ENCODE measurements at places on chromosomes 6 and 20. TPM values are rescaled to one million over a fixed set of nuclear protein-coding genes. Genes with fewer than 3 reads are reported as not detected.

The CTSZ gene
- total RNA-seq: 191 TPM

The DDAH2 gene
- total RNA-seq: 71.6 TPM

The NEU1 gene
- 31.7 TPM for total RNA-seq

The CNR1 gene
- total RNA-seq: not detected

The SLC17A3 gene
- not detected for total RNA-seq

The OPRL1 gene
- 7.4 TPM for total RNA-seq

The AIF1 gene
- total RNA-seq: not detected

The TMC2 gene
- not detected for total RNA-seq

The LHFPL5 gene
- total RNA-seq: not detected

The SPAG4 gene
- total RNA-seq: 7.9 TPM

The PAK5 gene
- total RNA-seq: not detected

The HSPA12B gene
- not detected for total RNA-seq

The PBOV1 gene
- not detected for total RNA-seq

GRCh38 chr20:56359212-56360132 is 698 bp downstream of the FAM210B start:
- DNase-seq: peak; percentile 78
- H3K4me1 ChIP-seq: peaks cover 20% of the 10 kb centered on the region
- H3K36me3 ChIP-seq: no peaks in the 10 kb centered on the region
- H3K4me3 ChIP-seq: peak overlapping the region; percentile 95

- H3K4me3 ChIP-seq: no peak overlapping the region
- no peaks in the 10 kb centered on the region for H3K4me1 ChIP-seq
- no peak overlapping the region for H3K27ac ChIP-seq
- H3K27me3 ChIP-seq: no peaks in the 10 kb centered on the region
Observed at GRCh38 chr6:38064431-38064830, 244.9 kb downstream of the ZFAND3 start.

- no peak overlapping the region for H3K27ac ChIP-seq
- H3K4me1 ChIP-seq: peaks cover 16% of the 10 kb centered on the region
- no peaks in the 10 kb centered on the region for H3K27me3 ChIP-seq
- no peak overlapping the region for H3K4me3 ChIP-seq
- no peak for DNase-seq
- no peaks in the 10 kb centered on the region for H3K36me3 ChIP-seq
Observed at GRCh38 chr6:75094614-75095200, 111.1 kb downstream of the COL12A1 start.

DNA sequence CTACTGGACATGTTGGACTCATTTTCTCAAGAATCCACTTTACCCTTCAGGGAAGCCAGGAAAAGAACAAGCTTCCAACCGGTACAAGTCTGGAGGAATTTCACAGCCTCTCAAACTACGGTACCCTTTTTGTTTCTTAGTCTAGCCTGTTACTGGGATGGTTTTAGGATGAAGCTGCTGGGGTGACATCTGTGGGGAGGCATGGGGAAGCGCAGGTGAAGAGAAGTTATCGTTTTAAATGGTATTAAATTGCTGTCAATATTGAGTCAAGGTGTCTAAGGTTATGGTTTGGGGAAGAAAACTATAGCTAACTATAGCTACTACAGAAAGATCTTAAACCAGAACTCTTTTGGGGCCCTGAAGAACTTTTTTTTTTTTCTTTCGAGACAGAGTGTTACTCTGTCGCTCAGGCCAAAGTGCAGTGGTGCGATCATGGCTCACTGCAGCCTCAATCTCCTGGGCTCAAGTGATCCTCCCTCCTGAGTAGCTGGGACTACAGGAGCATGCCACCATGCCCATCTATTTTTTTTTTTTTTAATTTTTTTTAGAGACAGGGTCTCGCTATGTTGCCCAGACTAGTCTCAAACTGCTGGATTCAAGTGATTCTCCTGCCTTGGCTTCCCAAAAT is 128.7 kb downstream of the RIN2 start:
- no peaks in the 10 kb centered on the region for H3K27me3 ChIP-seq
- 0 out of 2 replicates have a peak, but pooled peaks cover 5% of the 10 kb centered on the region for H3K36me3 ChIP-seq
- H3K4me3 ChIP-seq: peak overlapping the region; percentile 60
- H3K27ac ChIP-seq: peak overlapping the region; percentile 91
- DNase-seq: peak; percentile 26

DNA sequence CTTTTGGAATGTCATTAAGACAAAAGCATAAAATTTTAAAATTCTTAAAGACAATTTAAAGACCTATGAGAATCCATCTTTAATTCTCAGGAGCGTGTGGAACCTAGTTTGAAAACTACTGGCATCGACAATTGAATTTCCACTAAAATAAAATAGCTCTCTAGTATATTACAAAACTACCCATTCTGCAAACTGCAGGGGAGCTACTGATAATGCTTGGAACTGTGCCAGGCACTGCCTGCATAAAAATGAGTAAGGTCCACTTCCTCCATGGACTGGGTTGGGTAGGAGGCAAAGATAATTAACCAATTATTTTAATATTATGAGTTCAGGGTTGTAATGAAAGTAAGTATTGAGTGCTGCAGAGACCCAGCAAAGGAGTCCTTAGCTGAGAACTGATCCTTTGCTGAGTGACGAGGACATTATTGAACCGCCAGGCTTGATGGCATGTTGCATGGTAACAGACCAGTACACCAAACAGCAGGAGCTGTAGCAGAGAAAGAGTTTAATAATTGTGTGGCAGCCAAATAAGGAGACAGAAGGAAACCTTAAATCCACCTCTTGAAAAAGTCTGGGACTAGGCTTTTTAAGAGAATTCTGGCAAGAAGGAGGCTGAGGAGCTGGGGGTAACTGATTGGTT is 261.3 kb downstream of the ESR1 start:
- H3K4me3 ChIP-seq: no peak overlapping the region
- DNase-seq: no peak
- H3K4me1 ChIP-seq: no peaks in the 10 kb centered on the region

GRCh38 chr6:35173427-35174087 is 32.4 kb upstream of the TCP11 start:
- H3K36me3 ChIP-seq: no peaks in the 10 kb centered on the region
- no peak overlapping the region for H3K4me3 ChIP-seq
- H3K4me1 ChIP-seq: peaks cover 39% of the 10 kb centered on the region
- no peaks in the 10 kb centered on the region for H3K27me3 ChIP-seq

DNA sequence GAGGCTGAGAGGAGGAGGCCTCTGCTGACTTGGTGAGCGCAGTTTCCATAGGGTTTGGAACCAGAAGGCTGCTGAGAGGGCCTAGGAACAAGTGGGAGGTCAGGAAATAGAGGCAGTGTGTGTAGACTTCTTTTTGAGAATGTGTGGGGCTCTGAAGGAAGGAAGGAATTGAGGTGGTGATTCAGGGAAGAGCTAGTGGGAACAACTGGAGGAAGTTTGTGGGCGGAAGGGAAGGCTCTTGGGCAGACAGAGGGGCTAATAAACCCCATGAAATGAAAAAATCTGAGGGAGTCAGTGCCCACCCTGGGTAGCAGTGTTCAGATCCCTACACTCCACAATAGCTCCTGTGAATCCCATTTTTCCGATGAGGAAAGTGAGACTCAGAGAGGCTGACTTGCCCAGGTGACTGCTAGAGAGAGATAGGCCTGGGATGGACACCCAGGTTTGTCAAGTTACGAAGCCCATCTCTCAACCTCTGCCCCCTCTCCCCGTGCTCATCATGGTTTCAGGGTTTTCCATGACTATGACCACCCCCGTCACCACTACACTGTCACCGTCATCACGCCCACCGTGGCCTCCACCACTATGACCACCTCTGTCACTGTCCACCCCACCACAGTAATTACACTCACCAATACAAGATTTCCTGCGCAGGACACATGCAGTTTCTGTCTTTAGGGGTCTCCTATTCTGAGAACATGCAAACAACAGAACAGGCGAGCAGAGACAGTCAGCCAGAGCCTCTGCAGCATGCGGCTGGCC is 106.4 kb downstream of the MRPL14 start:
- H3K36me3 ChIP-seq: no peaks in the 10 kb centered on the region
- peaks cover 11% of the 10 kb centered on the region for H3K4me1 ChIP-seq
- no peaks in the 10 kb centered on the region for H3K27me3 ChIP-seq
- no peak for DNase-seq
- no peak overlapping the region for H3K4me3 ChIP-seq

GRCh38 chr6:142857796-142858555 is 87.0 kb downstream of the HIVEP2 start:
- H3K4me3 ChIP-seq: no peak overlapping the region
- no peak for DNase-seq
- peaks cover 24% of the 10 kb centered on the region for H3K4me1 ChIP-seq
- no peaks in the 10 kb centered on the region for H3K27me3 ChIP-seq

- H3K27me3 ChIP-seq: peaks cover 44% of the 10 kb centered on the region
- H3K4me1 ChIP-seq: no peaks in the 10 kb centered on the region
- H3K27ac ChIP-seq: no peak overlapping the region
- DNase-seq: no peak
- H3K36me3 ChIP-seq: no peaks in the 10 kb centered on the region
- no peak overlapping the region for H3K4me3 ChIP-seq
Observed at GRCh38 chr6:88166493-88167351, 575 bp upstream of the CNR1 start.

GRCh38 chr6:168735268-168735949 is 294.4 kb downstream of the SMOC2 start:
- H3K36me3 ChIP-seq: no peaks in the 10 kb centered on the region
- no peaks in the 10 kb centered on the region for H3K4me1 ChIP-seq
- H3K27ac ChIP-seq: no peak overlapping the region
- H3K4me3 ChIP-seq: no peak overlapping the region

GRCh38 chr6:28490205-28490890 is 25.2 kb downstream of the GPX6 start:
- peaks cover 13% of the 10 kb centered on the region for H3K4me1 ChIP-seq
- no peak overlapping the region for H3K4me3 ChIP-seq
- no peak for DNase-seq
- H3K36me3 ChIP-seq: no peaks in the 10 kb centered on the region
- H3K27me3 ChIP-seq: no peaks in the 10 kb centered on the region
- H3K27ac ChIP-seq: no peak overlapping the region

DNA sequence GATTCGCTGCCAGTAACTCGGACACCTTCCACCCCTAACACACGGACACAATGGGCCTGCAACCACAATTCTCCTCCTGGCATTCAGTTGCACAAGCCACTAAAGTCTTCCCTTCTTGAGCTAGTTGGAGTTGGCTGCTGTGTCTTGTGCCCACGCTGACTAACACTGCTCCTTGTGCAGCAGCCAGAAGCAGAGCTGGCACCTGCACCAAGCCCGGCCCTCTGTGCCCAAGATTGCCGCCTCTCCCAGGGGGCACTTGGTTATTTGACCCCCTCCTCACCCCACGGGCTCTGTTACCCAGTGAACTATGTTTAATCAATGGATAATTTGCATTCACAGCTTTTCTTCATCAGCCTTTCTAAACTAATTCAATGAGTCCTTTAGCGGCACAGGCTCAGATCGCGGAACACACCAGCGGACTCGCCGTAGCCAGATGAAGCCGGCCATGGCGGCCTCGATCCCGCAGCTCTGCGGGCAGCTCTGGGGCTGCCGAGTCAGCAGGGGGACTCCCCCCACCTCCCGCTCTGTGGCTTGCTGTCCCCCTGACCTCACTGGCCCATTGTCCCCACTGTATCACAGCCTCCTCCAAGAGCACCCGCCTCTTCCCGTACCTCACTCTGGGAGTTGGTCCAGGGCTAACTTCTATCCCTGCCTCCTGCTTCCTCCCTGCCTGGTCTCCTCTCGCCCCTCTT is 94.8 kb upstream of the AFDN start:
- no peak overlapping the region for H3K4me3 ChIP-seq
- H3K36me3 ChIP-seq: no peaks in the 10 kb centered on the region
- H3K4me1 ChIP-seq: no peaks in the 10 kb centered on the region

DNA sequence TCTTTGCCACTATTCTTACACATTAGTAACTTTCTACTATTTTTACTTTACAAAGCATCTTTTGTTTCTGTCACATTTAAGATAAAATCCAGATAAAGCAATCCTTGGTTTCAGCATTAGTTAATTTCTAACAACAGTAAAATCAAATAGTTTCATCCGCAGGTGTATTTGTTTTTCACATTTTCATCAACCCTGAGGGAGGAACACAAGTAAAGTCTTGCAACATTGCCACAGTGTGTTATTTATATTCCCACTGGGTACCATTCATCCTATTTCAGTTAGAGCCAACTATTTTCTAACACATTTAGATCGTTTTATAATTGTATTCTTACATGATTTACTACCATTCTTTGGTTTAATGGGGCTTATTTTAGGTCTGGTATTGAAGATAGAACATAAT is 908.7 kb upstream of the CITED2 start:
- H3K4me1 ChIP-seq: no peaks in the 10 kb centered on the region
- H3K36me3 ChIP-seq: no peaks in the 10 kb centered on the region
- no peak overlapping the region for H3K27ac ChIP-seq
- no peak for DNase-seq

DNA sequence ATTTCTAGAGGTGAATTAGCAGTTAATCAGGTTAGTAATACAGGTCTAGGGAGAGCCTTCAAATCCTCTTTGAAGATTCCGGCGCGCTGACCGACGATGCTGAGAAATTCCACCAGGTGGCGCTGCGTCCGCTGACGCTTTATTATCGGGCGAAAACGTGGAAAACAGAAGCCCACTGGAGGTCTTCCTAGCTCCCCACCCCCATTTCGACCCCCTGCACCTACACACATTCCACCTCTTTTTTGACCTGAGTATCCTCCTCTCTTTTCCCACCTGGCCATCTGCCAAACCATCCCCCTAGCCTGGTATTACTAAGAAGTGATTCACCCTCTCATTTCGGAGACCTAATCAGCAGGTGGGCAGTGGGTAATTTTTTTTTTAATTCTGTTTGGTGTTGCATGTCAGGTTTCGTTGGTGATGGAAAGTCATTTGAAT is 65.4 kb upstream of the RIN2 start:
- peaks cover 46% of the 10 kb centered on the region for H3K4me1 ChIP-seq
- no peaks in the 10 kb centered on the region for H3K36me3 ChIP-seq
- no peaks in the 10 kb centered on the region for H3K27me3 ChIP-seq
- peak overlapping the region; percentile 86 for H3K27ac ChIP-seq
- peak overlapping the region; percentile 37 for H3K4me3 ChIP-seq
- DNase-seq: peak; percentile 82

DNA sequence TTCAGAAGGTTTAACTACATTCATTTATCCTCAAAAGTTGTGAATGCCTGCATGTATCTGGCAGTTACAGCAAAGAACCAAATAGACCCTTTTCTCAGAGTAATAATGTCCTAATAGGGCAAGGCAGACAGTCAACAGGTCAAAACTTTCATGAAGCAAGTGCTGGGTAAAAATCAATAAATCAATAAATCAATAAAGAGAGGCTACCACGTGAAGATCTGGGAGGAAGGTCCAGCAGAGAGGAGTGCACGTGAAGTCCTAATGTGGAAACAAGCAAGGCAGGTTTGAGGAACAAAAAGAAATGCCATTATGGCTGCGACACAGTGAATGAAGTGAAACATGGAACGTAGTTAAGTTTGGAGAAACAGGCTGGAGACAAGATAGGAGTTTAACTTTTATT is 36.3 kb upstream of the C6orf118 start:
- H3K4me3 ChIP-seq: no peak overlapping the region
- H3K27ac ChIP-seq: no peak overlapping the region
- DNase-seq: no peak
- H3K4me1 ChIP-seq: no peaks in the 10 kb centered on the region
- no peaks in the 10 kb centered on the region for H3K27me3 ChIP-seq
- no peaks in the 10 kb centered on the region for H3K36me3 ChIP-seq

- H3K4me3 ChIP-seq: peak within 1 kb of the TSS; percentile 96
- H3K27ac ChIP-seq: peak within 1 kb of the TSS; percentile 83
- H3K36me3 ChIP-seq: no peaks in the 10 kb centered on the region
- H3K27me3 ChIP-seq: no peaks in the 10 kb centered on the region
Observed at GRCh38 chr6:111482959-111483735, at the start of gene REV3L. Gene REV3L, minus strand, starts transcription at chr6:111483218. Its CDS starts 330 bp downstream, at chr6:111482888.

GRCh38 chr20:53658322-53658721 is 64.7 kb upstream of the ZNF217 start:
- H3K4me3 ChIP-seq: no peak overlapping the region
- no peaks in the 10 kb centered on the region for H3K36me3 ChIP-seq
- no peak overlapping the region for H3K27ac ChIP-seq
- no peaks in the 10 kb centered on the region for H3K27me3 ChIP-seq
- no peak for DNase-seq

- no peak overlapping the region for H3K4me3 ChIP-seq
- peaks cover 25% of the 10 kb centered on the region for H3K36me3 ChIP-seq
- peak overlapping the region; percentile 26 for H3K27ac ChIP-seq
- no peaks in the 10 kb centered on the region for H3K4me1 ChIP-seq
- H3K27me3 ChIP-seq: no peaks in the 10 kb centered on the region
Observed at GRCh38 chr20:34375977-34376430, 12.9 kb downstream of the ITCH start.

All from PC-3 (cell line).